ENCODE measurements at places on chromosomes 2 and 18.

- no peak for DNase-seq
Observed at GRCh38 chr18:36066686-36067054, 689 bp downstream of the RPRD1A start.

DNA sequence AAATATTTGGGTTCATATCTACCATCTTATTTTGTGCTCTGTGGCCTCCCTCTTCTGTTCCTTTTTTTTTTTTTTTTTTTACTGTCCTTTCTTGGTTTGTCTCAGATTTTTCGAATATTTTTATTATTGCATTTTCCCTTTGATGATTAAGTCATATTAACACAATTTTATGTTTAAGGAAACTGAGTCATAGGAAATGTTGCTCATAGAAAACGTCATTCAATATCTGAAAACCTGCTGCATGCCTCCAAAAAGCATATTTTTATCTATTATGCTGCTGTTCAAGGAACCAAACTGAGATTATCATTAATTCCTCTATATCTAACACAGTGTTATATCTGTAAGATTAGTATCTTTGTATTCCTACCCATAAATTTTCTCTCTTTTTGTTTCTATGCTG, 614.3 kb upstream of the SLC8A1 start:
- DNase-seq = no peak

DNA sequence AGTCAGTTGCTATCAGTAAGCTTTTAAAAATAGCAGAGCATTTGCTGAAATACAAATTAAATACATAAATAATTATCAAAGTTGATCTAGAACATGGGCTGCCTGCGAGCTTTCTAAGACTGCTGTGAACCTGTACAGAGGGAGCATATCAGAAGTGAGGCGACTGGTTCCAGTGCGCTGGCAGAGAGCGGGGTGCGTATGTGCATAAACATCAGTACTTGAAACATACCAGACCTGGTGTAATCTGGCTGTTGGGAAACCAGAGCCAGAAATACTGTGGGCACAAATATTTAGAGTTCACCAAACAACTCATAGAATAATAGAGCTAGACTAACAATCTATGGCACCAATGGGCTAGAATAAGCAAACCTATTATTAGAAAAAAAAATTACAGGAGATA, 27.3 kb downstream of the PDIA6 start:
- no peak for DNase-seq

DNA sequence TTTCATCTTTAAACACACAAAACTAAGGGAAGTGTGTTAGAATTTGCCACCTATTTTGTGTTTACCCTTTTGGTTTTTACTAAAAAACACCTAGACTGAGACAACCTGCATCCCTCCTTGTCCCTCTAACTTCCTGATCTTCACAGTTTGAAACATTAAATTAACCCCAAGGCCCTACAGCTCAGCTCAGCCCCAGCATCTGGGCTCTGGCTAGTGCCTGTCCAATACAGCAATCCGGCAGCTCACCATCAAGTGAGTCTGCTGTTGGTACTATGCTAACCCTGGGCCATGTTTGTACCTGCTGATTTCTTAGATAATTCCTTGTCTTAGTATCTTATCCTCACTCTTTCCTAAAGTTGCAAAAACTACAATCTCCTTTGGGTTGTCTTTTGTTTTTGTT, 162.4 kb downstream of the DSEL start:
- no peak for DNase-seq

DNA sequence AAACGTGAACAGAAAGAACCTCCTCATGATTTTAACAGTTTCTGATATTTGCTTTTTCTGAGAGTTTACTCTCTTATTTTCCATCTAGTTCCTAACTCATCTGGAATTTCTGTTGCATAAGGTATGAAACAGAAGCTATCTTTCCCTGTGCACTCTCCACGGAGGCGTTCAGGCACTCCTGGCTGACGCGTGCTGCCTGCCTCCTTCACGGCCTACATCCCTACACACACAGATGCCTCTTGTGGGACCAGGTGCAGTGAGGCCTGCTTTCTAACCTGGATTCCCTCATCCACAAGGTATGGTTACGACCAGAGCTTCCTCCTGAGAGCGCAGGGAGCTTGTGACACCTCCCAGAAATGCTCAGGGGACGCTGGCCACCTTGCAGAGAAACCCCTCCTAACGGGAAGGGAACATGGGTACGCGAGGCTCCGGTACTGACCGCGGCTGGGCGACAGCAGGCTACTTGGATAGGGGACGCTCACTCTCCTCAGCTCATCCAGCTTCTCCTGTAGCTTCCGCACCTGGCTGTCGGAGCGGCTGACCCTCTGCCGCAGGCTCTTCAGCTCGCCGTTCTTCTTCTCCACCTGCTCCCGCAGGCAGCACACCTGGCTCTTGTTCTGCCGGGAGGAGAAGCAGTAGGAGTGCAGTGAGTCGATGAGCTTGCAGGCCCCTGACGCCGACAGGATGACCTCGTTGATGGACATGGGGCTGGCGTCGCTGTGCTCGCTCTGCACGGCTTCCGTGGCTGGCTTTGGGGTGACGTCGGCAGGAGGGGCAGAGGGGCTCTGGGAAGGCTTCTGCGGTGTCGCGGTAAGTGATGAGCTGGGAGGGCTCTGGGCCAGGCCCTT, 4.3 kb downstream of the THAP4 start:
- DNase-seq = no peak

GRCh38 chr2:138000009-138000408, 35.7 kb downstream of the HNMT start:
- DNase-seq = no peak

Data from skeletal muscle cell (primary cell).